ENCODE measurements at places on chromosomes 6 and 20. TPM values are rescaled to one million over a fixed set of nuclear protein-coding genes. Genes with fewer than 3 reads are reported as not detected.

GRCh38 chr6:89745096-89745495 is 74.5 kb downstream of the MDN1 start:
- DNase-seq, result no peak

DNA sequence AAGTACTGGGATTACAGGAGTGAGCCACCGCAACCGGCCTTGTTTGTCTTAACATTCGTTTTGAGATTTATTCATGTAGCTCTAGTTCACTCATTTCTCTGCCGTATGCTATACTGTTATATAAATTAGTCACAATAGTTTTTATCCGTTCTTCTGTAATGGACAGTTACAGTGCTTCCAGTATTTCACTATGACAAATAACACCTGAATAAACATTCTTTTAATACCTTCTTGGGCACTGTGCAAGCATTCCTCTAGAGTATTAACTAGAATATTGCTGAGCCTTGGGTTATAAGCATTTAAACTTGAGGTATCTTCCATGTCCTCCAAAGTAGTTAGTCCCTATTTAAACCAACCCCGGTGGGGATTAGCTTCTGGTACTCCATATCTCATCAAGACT is 45.6 kb downstream of the STK38 start:
- DNase-seq, result no peak

The BMP6 gene
- total RNA-seq, result under 0.01 TPM

The ZNF292 gene
- 32.8 TPM for total RNA-seq

- no peak for DNase-seq
These were observed 269.0 kb downstream of the COL12A1 start for GRCh38 chr6:74936886-74937285.

The TRIM31 gene
- total RNA-seq, result not detected

GRCh38 chr20:53757472-53757913 is 163.9 kb upstream of the ZNF217 start:
- DNase-seq, result no peak

The RBM24 gene
- total RNA-seq, result 32.4 TPM

- DNase-seq, result no peak
These were observed 62.0 kb downstream of the GPX5 start for GRCh38 chr6:28587746-28588075.

DNA sequence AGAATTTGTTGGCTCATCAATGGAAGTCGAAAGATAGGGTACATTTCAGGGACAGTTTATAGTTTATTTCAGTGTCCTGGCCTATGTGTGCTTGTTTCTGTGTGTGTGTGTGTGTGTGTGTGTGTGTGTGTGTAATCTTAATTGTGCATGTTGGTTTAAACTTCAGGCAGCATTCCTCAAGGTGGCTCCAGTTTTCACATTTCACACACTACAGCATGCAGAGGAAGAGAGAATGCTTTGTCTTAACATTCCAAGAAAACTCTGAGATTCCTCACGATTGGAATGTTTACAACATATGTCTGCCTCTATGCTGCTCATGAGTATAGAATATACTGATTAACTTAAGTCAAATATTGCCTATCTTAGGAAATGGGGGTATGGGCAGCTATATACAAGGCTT is 332.6 kb upstream of the EPHA7 start:
- no peak for DNase-seq

The RAET1L gene
- not detected for total RNA-seq

The SYNGAP1 gene
- 6.4 TPM for total RNA-seq

All from fibroblast of villous mesenchyme (primary cell).